ENCODE measurements at places on chromosomes 7 and 10.

GRCh38 chr10:106320876-106321275, 843.6 kb downstream of the SORCS1 start:
- no peak for DNase-seq

DNA sequence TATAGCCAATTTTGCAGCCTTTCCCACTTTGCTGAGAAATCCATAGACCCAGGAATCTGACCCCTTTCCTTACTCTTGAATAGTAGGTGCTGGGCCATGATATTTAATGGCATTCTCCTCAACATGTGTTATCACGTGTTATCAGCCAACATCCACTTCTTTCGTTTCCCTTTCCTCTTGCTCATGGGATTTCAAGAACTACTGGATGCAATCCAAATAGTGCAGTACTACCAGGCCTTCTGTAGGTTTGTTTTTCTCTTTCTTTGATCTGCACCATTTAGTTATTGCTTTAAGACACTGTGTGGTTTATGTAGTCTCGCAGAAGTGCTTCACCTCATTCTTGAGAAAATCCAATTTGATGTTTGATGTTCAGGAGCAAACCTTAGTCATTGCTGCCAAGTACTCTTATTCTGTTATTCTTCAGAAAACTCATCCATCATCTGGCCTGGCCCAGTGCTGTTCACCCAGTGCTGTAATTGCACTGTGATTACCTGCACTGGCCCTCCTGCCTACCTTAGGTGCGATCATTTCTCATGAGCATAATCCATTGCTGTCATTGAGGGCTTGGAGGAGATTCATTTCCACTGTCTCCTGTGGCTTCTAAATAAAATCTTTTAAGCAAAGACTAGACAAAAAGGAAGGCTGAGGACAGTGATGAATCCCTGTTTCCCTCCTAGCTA, 315.3 kb downstream of the BMPER start:
- DNase-seq: no peak

GRCh38 chr7:151013356-151013732, 10.9 kb downstream of the ATG9B start:
- no peak for DNase-seq

DNA sequence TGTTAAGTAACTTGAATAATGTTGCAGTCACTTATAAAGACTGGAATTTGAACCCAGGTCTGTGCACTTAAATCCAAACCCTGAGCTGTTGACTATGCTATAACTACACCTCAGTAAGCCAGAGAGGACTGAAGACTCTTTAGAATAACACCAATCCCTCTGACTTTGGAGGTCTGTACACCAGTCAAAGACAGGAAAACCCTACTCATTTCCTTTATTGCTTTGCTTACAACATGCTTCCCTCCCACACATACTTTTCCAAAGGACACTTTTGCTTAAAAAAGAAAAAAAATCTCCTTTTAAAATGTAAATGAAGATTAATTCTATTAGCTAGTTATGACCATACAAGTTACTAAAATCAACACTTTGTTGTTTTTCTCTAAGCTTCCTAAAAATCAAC, 184.7 kb upstream of the KCTD7 start:
- no peak for DNase-seq

GRCh38 chr7:831596-832166, 595 bp upstream of the SUN1 start:
- DNase-seq: no peak

- no peak for DNase-seq
These were observed 63.2 kb upstream of the FHIP2A start for GRCh38 chr10:114758331-114758730.

DNA sequence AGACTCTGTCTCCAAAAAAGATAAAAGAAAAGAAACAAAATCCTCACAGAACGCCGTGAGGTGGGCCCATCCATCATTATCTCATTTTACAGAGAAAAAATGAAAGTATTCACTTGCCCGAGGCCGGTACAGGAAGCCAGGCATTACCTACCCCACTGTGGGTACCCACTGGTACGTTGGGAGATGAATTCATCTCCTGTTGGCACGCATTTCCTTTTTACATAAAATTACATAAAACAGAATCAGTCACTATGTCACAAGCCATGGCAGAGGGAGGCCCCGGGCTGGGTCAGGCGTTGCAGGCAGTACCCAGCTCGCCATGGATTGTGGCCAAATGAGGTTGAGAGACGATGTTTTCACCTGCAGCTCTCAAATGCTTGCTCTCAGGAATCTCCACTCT, 38.6 kb upstream of the TNRC18 start:
- peak; percentile 66 for DNase-seq

- DNase-seq: peak; percentile 57
These were observed 983 bp downstream of the FZD8 start for GRCh38 chr10:35640951-35641675.

DNA sequence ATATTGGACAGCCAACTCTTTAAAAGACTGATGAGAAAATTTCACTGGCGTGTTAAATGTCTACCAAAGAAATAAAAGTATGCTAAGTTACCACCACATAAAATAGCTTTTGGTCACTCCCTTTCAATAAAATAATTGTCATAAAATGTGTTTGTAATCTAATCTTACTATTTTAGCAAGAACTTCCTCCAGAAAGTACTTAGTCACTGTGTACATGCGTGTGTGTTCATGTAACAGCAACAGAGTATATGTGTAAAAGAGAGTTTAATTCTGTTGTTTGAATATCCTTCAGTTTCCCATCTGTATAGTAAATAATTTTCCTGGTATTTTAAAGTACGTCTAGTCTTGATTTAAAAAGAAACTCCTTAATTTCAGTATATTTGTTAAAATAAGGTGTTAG, 35.0 kb upstream of the WASL start:
- no peak for DNase-seq

- DNase-seq: no peak
These were observed 153.2 kb downstream of the MAD1L1 start for GRCh38 chr7:2079332-2080059.
